B cell (primary cell): ENCODE measurements at places on chromosomes 3 and 15. TPM values are rescaled to one million over a fixed set of nuclear protein-coding genes. Genes with fewer than 3 reads are reported as not detected.

- no peak for DNase-seq
These were observed 13.4 kb upstream of the RTP3 start for GRCh38 chr3:46484388-46484787.

AHSG gene
- not detected in 2 replicates for total RNA-seq

ANKUB1 gene
- not detected in 2 replicates for total RNA-seq

GRCh38 chr15:85691350-85692240, 103.1 kb downstream of the KLHL25 start:
- peak; percentile 58 for DNase-seq

NR1I2 gene
- total RNA-seq: 0.30 and 0.73 TPM in 2 replicates

DNA sequence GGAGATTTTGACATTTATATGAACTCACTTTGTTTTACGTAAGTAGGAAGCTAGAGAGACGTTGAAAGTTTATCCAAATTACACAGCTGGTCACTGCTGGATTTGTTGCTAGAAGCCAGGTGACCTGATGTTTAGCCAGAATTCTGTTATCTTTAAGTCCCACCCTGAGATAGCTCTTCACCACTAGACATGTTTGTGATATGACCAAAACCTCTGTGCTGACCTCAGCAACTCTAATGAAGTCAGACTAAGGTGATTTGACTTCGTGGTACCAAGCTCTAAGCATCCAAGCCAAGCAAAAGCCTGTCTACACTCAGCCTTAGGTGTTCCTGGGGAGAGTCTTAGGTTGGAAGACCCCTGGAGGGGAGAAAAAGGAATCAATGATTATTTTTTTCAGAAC, 102.4 kb downstream of the ARRDC4 start:
- no peak for DNase-seq

DNA sequence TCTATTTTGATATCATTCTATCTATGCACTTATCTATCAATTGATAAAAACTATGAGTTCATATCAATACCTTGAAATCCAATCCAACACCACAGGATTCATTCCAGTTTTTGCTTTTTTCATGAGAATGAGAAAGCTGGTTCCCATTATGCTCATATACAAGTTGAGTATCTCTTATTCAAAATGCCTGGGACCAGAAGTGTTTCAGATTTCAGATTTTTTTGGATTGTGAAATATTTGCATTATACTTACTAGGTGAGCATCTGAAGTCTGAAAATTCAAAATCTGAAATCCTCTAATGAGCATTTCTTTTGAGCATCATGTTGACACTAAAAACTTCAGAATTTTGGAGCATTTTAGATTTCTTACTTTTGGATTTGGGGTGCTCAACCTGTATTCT, 67.8 kb upstream of the DCBLD2 start:
- DNase-seq: no peak
